ENCODE measurements at places on chromosomes 6 and 20. TPM values are rescaled to one million over a fixed set of nuclear protein-coding genes. Genes with fewer than 3 reads are reported as not detected.

- no peak for DNase-seq
Observed at GRCh38 chr6:6747371-6747770, 158.9 kb downstream of the LY86 start.

DNA sequence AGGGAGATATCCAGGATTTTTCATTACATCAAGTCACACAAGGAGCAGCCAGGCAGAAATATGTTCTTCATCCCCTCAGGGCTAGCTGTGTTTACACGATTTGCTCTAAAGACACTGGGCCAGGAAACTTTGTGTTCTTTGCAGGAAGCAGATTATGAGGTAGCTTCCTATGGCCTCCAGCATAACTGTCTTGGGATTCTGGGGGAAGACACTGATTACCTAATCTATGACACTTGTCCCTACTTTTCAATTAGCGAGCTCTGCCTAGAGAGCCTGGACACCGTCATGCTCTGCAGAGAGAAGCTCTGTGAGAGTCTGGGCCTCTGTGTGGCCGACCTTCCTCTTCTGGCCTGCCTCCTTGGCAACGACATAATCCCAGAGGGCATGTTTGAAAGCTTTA lies 11.2 kb downstream of the FAM120B start:
- DNase-seq = no peak

The FHL5 gene
- total RNA-seq = not detected

GRCh38 chr20:16662467-16662866 lies 67.4 kb upstream of the SNRPB2 start:
- DNase-seq = no peak

GRCh38 chr6:79203753-79204253 lies 30.7 kb downstream of the HMGN3 start:
- no peak for DNase-seq

- no peak for DNase-seq
Observed at GRCh38 chr6:156883497-156884252, 106.5 kb downstream of the ARID1B start.

The DNAH8 gene
- total RNA-seq = not detected

DNA sequence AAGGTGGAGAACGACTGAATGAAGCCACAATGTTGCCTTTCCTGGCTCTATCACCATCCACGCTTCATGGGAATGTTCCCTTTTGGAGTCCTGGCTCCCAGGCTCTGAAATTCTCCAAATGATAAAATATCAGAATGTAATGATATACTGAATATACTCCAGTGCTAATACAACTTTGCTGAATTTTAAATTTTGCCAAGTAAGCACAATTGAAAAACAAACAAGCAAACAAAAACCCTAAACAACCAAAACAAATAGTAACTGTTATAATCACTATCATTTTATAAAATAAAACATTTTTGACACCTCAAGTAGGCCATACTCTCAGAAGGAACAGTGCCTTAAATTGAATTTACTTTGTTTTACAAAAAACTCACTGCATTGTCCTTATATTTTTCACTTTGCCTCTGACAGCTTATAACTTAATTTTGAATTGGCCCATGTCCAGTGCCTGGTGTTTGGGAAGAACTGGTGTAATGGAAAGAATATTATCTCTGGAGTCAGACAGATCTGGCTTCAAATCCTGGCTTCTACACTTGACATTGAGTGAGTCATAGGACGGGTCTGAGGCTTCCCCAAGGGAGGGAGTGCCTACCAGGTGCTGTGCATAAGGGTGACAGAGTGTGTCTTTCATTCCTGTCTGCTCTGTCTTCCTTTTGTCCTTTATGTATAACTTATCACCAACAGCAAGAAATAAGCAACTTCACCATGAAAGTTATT lies 698.3 kb downstream of the EPM2A start:
- DNase-seq = no peak

The KCNK16 gene
- total RNA-seq = not detected

The RBM24 gene
- 5.4 TPM for total RNA-seq

- no peak for DNase-seq
Observed at GRCh38 chr20:16028923-16029322, 544.3 kb downstream of the KIF16B start.
